ENCODE measurements at places on chromosomes 11 and 22.

- DNase-seq, result no peak
Measured at GRCh38 chr11:6497069-6497839, at the start of gene DNHD1. Gene DNHD1 (plus strand): TSS chr11:6497280. CDS start chr11:6498216, 936 bp downstream.

DNA sequence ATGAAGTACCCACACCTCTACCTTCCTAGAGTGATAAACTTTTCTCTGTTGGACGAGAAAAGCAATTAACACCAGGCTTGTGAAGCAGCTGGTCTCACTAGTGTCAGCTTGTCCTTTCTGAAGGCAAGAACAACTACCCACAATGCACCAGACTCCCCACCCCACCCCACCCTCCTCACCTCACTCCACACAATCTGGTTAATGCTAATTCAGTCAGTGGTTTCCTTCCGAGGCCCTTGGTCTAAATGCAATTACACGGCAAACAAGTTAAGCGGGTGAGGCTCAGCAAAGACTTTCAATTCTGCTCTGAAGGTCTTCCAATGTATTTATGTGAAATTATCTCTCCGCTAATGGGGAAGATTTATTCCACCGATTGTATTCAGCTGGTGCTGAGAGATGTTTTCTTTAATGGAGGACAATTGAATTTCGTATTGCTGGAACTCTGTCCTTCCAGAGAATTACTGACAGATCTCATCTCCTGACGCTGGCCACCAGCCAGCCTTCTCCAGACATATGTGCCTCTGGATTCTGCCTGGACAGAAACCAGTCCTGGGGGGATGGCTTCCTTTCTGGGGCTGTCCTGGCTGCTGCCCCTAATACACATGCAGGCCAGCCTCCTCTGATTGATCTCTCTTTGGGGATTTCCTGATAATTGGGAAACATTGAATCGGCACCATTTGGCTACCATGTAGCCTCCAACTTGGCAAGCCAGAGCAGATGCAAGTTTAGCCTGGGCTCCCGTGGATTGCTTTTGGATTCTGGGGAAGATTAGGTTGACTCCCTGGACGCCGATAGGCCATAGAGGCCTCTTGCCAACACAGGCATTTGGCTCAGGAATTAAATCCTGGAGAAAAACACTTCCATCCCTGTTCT lies 165.8 kb upstream of the NARS2 start:
- no peak for DNase-seq

DNA sequence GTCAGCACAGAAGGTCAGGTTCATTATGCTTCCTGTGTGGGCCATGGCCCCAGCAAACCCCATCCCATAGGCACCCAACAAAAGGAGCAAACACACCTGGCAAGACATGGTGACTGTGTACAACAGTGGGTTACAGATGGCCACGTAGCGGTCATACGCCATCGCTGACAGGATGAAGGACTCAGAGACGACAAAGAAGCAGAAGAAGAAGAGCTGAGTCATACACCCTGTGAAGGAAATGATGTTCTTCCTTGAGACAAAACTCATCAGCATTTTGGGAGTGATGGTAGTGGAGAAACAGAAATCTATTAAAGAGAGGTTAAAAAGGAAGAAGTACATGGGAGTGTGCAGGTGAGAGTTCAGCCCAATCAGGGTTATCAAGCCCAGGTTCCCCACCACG lies 309 bp downstream of the OR8B12 start:
- DNase-seq, result no peak

GRCh38 chr22:39721206-39722031 lies 150.9 kb downstream of the CACNA1I start:
- no peak for DNase-seq

GRCh38 chr11:62604460-62605120 lies 2.9 kb upstream of the MTA2 start:
- no peak for DNase-seq

- no peak for DNase-seq
Measured at GRCh38 chr11:133982151-133982550, 25.4 kb upstream of the IGSF9B start.

DNA sequence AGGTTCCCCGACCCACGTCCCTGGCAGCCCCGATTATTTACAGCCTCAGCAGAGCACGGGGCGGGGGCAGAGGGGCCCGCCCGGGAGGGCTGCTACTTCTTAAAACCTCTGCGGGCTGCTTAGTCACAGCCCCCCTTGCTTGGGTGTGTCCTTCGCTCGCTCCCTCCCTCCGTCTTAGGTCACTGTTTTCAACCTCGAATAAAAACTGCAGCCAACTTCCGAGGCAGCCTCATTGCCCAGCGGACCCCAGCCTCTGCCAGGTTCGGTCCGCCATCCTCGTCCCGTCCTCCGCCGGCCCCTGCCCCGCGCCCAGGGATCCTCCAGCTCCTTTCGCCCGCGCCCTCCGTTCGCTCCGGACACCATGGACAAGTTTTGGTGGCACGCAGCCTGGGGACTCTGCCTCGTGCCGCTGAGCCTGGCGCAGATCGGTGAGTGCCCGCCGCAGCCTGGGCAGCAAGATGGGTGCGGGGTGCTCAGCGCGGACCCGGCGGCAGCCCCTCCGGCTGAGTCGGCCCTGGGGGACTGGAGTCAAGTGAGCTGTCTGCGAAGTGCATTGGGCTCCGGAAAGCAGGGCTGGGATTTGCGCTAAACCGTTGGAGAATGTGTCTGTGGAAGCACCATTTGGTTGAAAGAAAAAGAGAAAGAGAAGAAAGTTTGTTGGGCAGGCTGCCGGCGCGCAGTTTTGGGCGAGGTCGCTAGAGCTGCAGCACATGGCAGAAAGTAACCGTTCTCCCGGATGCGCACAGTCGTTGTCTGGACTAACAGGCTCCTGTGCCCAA lies at the start of gene CD44:
Gene CD44 (plus strand): TSS at position 229 of the 779 bp plus-strand sequence. CDS start 133 bp downstream, at position 362.
- no peak for DNase-seq

- DNase-seq, result no peak
Measured at GRCh38 chr11:124793466-124794278, 6.5 kb downstream of the MSANTD2 start.

GRCh38 chr11:119324189-119324588 lies 7.3 kb upstream of the MCAM start:
- no peak for DNase-seq

- DNase-seq, result no peak
Measured at GRCh38 chr11:34381775-34382174, 24.0 kb upstream of the ABTB2 start.

DNA sequence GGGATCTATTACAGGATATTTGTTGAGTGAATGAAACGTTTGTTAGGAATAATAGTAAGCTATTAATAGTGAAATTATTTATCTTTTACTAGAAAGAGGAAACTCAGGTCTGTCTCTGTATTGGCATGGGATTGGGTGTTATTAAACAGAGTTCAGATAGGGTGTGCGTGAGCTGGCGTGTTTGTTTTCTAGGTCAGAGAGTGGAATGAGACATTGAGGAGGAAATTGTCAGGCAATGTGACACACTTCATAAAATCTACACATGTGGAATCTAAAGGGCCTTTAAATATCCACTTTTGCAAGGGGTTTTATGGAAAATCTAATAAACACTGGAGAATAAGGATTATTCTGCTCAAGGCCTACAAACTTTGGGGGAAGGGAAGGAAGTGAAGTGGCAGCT lies 552.9 kb downstream of the NTM start:
- no peak for DNase-seq

- DNase-seq, result no peak
Measured at GRCh38 chr22:38215156-38216038, 13.6 kb downstream of the MAFF start.

- no peak for DNase-seq
Measured at GRCh38 chr22:40637183-40638150, 948 bp upstream of the MRTFA start.

DNA sequence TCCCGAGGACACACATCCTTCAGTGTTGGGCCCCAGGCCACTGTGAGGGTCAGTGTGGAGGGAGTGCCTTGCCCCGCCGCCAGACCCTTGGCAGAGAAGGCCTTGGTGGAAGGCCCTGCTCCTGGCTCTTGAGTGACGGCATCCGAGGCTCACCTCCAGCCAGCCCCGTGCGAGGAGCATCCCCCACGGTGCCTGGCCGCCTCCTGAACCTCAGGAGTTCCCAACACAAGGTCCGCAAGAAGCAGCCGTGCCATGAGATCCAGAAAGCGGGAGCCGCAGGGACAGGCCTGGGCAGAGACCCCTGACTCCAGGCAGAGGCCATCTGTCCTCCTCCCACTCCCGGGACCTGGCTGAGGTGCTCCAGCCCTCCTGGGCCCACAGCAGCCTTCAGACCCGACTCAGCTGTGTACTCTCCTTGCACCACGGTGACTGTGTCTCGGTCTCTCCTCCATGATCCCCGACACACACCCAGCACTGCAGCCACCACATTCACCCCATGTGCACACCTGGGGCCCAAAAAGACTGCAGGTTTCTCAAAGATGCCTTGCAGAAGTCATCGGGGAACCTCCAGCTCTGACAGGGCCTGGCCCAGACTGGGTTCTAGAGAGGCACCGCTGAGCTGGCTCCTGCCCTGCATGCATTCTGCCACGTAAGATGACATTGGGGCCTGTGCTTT lies 870.2 kb downstream of the BRD1 start:
- DNase-seq, result no peak

GRCh38 chr11:69102732-69103615 lies 52.8 kb upstream of the SMIM38 start:
- DNase-seq, result no peak

DNA sequence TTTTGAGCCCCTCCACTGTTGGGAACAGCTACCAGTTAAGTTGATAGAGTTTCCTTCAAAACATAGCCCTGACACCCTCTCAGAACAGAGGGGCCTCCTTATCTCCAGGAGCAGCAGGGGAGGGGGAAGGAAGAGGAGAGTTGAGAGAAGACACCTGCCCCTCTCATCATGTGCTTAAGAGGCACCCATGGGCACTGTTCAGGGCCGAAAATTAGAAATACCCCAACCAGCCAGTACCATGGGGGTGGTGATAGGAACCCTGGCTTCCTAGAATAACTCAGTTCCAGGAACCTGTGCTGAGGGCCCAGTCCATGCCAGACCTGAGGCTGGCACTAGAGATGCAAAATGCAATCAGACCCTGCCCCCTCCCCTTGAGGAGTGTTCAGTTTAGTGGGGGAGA lies 9.3 kb upstream of the GDPD5 start:
- no peak for DNase-seq

- DNase-seq, result no peak
Measured at GRCh38 chr11:71338801-71339395, 86.5 kb upstream of the SHANK2 start.

DNA sequence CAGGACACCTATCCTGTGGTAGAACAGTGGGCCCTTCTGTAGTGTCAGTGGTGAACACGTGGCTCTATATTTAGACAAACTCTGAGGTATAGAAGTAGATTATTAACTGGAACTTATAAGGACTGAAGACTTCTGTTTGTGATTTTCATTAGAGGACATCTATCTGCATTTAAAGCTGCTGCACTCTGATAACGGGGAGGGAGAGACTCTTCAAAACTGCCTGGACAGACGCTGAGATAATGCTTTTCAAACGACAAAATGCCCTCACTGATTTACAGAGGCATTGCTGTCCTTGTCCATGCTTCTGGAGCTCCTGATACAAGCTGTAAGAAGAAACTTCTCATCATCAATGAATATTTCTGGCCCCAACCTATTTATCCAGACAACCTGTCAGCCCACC lies 425.2 kb downstream of the OPCML start:
- DNase-seq, result no peak

- no peak for DNase-seq
Measured at GRCh38 chr11:78355309-78355705, 62.3 kb downstream of the GAB2 start.
